ENCODE measurements at places on chromosomes 5 and 9.
A peak's percentile ranks its signal among the peaks of the same experiment; 100 is the strongest.

GRCh38 chr5:154198611-154199230, 8.2 kb downstream of the GALNT10 start:
- no peak for DNase-seq
- peak overlapping the region; percentile 45 for H3K27ac ChIP-seq
- no peak overlapping the region for H3K4me3 ChIP-seq
- H3K27me3 ChIP-seq = no peaks in the 10 kb centered on the region
- no peaks in the 10 kb centered on the region for H3K36me3 ChIP-seq

DNA sequence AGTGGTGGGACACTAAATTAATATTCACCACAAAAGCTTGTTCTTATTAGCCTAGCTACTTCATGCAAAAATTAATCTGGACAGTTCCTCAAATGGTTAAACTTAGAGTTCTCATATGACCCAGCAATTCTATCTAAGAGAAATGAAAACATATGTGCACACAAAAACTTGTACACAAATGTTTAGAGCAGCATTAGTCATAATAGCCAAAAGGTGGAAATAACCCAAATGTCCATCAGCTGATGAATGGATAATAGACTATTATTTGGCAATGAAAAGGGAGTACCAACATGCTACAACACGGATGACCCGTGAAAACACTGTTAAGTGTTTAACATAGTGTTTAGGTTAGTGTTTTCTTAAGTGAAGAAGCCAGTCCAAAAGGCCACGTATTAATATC, 32.8 kb upstream of the TNIP1 start:
- no peaks in the 10 kb centered on the region for H3K27me3 ChIP-seq
- H3K36me3 ChIP-seq = peaks cover 65% of the 10 kb centered on the region
- no peak for DNase-seq
- no peak overlapping the region for H3K27ac ChIP-seq
- H3K4me3 ChIP-seq = no peak overlapping the region
- peaks cover 4% of the 10 kb centered on the region for H3K4me1 ChIP-seq

GRCh38 chr5:137503456-137503855, 4.3 kb upstream of the SPOCK1 start:
- no peak overlapping the region for H3K27ac ChIP-seq
- H3K4me1 ChIP-seq = no peaks in the 10 kb centered on the region
- no peaks in the 10 kb centered on the region for H3K27me3 ChIP-seq
- DNase-seq = no peak
- H3K36me3 ChIP-seq = no peaks in the 10 kb centered on the region

GRCh38 chr5:88826646-88827585, 56.1 kb downstream of the MEF2C start:
- no peak for DNase-seq
- H3K4me3 ChIP-seq = no peak overlapping the region
- no peak overlapping the region for H3K27ac ChIP-seq
- no peaks in the 10 kb centered on the region for H3K27me3 ChIP-seq
- H3K4me1 ChIP-seq = no peaks in the 10 kb centered on the region
- H3K36me3 ChIP-seq = no peaks in the 10 kb centered on the region

DNA sequence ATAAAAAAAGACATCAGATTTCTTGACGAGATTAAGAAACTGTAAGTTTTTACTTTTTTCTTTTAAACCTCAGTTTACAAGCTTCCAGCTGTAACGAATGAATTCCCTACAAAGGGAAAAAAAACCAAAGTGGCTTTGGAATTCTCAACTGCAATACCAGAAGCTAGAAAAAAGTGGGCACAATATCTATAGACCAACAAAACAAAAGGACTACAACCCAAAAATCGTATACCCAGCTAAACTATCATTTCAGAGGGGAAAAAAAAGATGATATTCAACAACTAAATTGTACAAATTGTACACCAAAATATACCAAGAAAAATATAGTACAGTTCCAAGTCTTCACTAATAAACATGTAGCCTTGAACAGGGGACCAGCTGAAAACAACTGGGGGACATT, 26.8 kb upstream of the ELOVL7 start:
- H3K4me3 ChIP-seq = no peak overlapping the region
- no peak overlapping the region for H3K27ac ChIP-seq
- no peak for DNase-seq

- no peak for DNase-seq
- H3K4me3 ChIP-seq = no peak overlapping the region
- H3K27me3 ChIP-seq = no peaks in the 10 kb centered on the region
- no peaks in the 10 kb centered on the region for H3K4me1 ChIP-seq
These were observed 488.1 kb upstream of the ADAMTS16 start for GRCh38 chr5:4651806-4652565.

GRCh38 chr5:122751293-122751782, 23.5 kb upstream of the SNX2 start:
- H3K27me3 ChIP-seq = no peaks in the 10 kb centered on the region
- DNase-seq = no peak
- H3K4me1 ChIP-seq = no peaks in the 10 kb centered on the region
- H3K36me3 ChIP-seq = no peaks in the 10 kb centered on the region
- H3K27ac ChIP-seq = no peak overlapping the region

- no peak overlapping the region for H3K4me3 ChIP-seq
- DNase-seq = no peak
- H3K36me3 ChIP-seq = no peaks in the 10 kb centered on the region
- peaks cover 5% of the 10 kb centered on the region for H3K4me1 ChIP-seq
These were observed 5.3 kb upstream of the ZNF354C start for GRCh38 chr5:179054876-179055275.

- no peaks in the 10 kb centered on the region for H3K4me1 ChIP-seq
- no peak overlapping the region for H3K27ac ChIP-seq
- no peak for DNase-seq
- no peaks in the 10 kb centered on the region for H3K36me3 ChIP-seq
These were observed 33.9 kb upstream of the NXNL2 start for GRCh38 chr9:88501086-88501485.

GRCh38 chr5:137453483-137454080, 45.5 kb downstream of the SPOCK1 start:
- no peaks in the 10 kb centered on the region for H3K36me3 ChIP-seq
- H3K27me3 ChIP-seq = no peaks in the 10 kb centered on the region
- H3K27ac ChIP-seq = no peak overlapping the region
- no peak for DNase-seq
- no peak overlapping the region for H3K4me3 ChIP-seq
- H3K4me1 ChIP-seq = no peaks in the 10 kb centered on the region

DNA sequence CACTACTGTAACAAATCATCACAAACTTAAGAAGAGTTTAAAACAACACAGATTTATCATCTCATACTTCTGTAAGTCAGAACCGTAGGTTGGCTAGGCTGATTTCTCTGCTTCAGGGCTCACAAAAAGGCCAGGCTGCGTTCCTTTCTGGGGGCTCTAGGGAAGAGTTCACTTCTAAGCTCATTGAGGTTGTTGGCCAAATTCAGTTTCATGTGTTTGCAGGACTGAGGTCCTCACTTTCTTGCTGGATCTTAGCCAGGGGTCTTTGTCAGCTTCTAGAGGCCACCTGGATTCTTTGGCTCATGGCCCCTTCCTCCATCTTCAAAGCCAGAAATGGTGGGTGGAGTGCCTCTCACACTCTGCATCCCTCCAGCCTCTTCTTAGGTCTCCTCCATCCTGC, 76.0 kb downstream of the ACTBL2 start:
- no peak overlapping the region for H3K27ac ChIP-seq
- no peaks in the 10 kb centered on the region for H3K4me1 ChIP-seq
- no peak for DNase-seq
- no peaks in the 10 kb centered on the region for H3K36me3 ChIP-seq
- H3K4me3 ChIP-seq = no peak overlapping the region
- no peaks in the 10 kb centered on the region for H3K27me3 ChIP-seq

GRCh38 chr9:123643518-123643917, 286.4 kb downstream of the DENND1A start:
- no peaks in the 10 kb centered on the region for H3K36me3 ChIP-seq
- DNase-seq = no peak
- H3K4me3 ChIP-seq = no peak overlapping the region
- H3K27ac ChIP-seq = no peak overlapping the region
- no peaks in the 10 kb centered on the region for H3K27me3 ChIP-seq
- H3K4me1 ChIP-seq = peaks cover 12% of the 10 kb centered on the region

Measured in CD8-positive, alpha-beta memory T cell (primary cell).